Astrocyte (in vitro differentiated cells and primary cell): ENCODE measurements at places on chromosomes 7 and 10. TPM values are rescaled to one million over a fixed set of nuclear protein-coding genes. Genes with fewer than 3 reads are reported as not detected.

- H3K36me3 ChIP-seq = no peaks in the 10 kb centered on the region
- no peaks in the 10 kb centered on the region for H3K27me3 ChIP-seq
- no peak for DNase-seq
- H3K4me3 ChIP-seq = no peak overlapping the region
- no peaks in the 10 kb centered on the region for H3K4me1 ChIP-seq
Measured at GRCh38 chr10:97525683-97526110, 27.0 kb downstream of the UBTD1 start.

DNA sequence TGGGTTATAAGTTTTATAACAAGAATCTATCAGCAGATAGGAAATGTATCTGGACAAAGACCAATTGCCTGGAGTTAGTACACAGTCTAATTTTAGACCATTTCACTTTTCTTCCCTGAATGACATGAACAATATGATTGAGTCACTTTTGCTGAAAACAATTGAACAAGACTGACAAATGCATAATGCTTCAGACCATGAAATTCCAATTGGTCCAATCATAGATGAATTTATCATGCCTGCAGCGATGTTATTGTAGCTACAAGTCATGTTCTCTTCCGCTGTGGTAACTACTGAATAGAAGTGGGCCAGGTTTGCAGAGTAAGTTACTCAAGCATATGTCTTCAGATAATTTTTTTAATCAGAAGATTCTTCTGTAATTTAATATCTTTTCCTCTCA, 73.4 kb downstream of the VSTM2A start:
- no peaks in the 10 kb centered on the region for H3K27me3 ChIP-seq
- no peak overlapping the region for H3K4me3 ChIP-seq
- no peak overlapping the region for H3K27ac ChIP-seq
- no peaks in the 10 kb centered on the region for H3K36me3 ChIP-seq

- H3K36me3 ChIP-seq = no peaks in the 10 kb centered on the region
- no peak overlapping the region for H3K4me3 ChIP-seq
- no peak overlapping the region for H3K27ac ChIP-seq
- H3K27me3 ChIP-seq = no peaks in the 10 kb centered on the region
- no peaks in the 10 kb centered on the region for H3K4me1 ChIP-seq
Measured at GRCh38 chr10:77144656-77145055, 493.0 kb downstream of the KCNMA1 start.

Gene GOLGA7B
- 0.16 TPM in 1 of 2 replicates, not detected in the other for total RNA-seq

Gene BUD23
- 68.3 and 73.1 TPM in 2 replicates for total RNA-seq
